Activated CD8-positive, alpha-beta memory T cell treated with anti-CD3 and anti-CD28 coated beads for 48 hours (primary cell): ENCODE measurements at places on chromosomes 6 and 20.

- no peak for DNase-seq
Measured at GRCh38 chr6:159395609-159396008, 226.4 kb downstream of the FNDC1 start.

DNA sequence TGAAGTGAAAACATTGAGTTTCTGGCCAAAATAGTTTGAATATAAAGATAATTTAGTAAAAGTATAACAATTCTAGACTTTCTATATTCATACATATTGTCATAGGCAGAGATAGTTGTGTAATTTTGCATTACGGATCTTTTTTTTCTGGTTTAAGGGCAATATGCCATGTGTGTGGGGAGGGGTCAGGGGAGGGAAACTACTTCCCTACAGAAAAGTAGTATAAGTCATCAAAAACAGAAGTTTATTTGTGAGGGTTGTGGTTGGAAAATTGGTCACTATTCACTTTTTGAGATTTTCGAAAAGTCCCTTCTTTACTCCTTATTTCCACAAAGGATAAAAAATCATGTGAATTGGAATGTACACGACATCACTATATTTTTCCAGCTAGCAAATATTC lies 288.2 kb upstream of the PREP start:
- no peak for DNase-seq

- DNase-seq, result no peak
Measured at GRCh38 chr20:63224412-63225081, 8.6 kb upstream of the YTHDF1 start.

DNA sequence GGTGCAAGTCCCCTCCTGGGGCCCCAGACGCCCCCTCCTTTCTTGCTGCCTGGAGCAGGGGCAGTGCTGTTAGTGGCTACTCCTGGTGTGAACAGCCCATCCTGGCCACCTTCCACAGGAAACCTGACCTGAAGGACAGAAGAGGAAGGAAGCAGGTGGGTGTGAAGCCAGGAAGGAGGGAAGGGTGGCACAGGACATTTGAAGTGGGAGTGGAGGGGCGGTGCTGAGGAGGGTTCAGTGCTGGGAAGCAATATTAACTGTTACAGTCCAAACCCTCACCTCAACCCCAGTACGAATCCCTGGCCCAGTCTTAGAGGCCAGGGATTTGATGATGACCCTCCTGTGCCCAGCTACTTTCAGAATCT lies 766 bp downstream of the PRICKLE4 start:
- no peak for DNase-seq

GRCh38 chr6:41413250-41413649 lies 77.8 kb downstream of the NCR2 start:
- DNase-seq, result no peak

- DNase-seq, result no peak
Measured at GRCh38 chr6:162119341-162119740, 608.2 kb downstream of the PRKN start.
